Upper lobe of left lung (tissue), 6 donors: ENCODE measurements at places on chromosomes 2 and 18.

- no peak for DNase-seq
Observed at GRCh38 chr2:64786343-64787018, 132.8 kb upstream of the SERTAD2 start.

GRCh38 chr18:28999726-29000125 lies 822.8 kb upstream of the CDH2 start:
- DNase-seq = no peak

DNA sequence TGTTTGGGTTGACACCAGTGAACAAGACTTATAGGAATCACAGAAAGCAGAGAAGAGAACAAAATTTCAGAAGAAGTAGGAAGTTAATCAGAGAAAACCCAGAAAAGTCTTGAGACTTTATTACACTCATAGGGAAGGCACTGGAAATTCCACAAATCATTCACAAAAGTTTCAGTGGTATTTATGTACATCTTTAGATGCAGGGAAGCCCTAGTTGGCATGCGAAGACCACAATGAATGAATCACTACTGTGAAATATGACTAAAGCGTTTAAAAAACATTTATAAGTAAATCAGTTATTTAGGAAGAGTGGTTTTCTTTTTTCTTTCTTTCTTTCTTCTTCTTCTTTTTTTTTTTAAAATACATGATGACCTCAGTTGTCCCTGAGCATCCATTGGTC lies 105.1 kb downstream of the NUP35 start:
- DNase-seq = no peak

GRCh38 chr2:215773728-215774127 lies 239.6 kb downstream of the MREG start:
- no peak for DNase-seq

DNA sequence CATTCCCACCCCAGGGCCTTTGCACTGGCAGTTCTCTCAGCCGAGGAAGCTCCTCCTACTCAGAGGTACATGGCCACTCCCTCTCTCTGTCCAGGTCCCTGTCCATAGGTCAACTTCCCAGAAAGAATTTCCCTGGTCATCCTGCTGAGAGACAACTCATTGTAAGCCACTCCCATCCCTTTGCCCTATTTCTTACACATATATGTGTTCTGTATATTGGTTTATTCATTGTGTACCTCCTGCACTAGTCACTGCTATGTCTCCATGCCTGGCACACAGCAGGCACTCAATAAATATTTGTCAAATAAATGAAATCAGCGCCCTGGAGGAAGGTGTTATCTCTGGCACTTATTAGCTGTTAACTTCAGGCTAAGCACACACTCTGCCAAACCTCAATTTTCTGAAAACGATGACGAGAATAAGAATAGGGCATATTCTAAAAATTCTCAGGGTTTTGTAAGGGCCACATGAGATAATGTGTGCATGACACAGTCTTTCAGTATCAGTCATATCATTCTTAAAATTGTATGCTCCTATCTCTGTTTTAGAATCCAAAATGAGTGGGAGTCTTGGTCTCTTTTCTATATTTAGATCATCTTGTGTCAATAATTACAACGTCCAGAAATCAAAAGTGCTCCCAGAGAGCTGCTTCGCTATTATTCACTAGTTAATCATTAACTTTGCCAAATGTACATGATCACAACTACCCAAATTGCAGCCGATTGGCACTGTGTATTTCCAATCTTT lies 198.0 kb downstream of the ALK start:
- DNase-seq = no peak

GRCh38 chr2:43133336-43133707 lies 93.1 kb downstream of the ZFP36L2 start:
- DNase-seq = no peak
